ENCODE measurements at places on chromosomes 11 and 22.
A peak's percentile ranks its signal among the peaks of the same experiment; 100 is the strongest.

- no peak for DNase-seq
Observed at GRCh38 chr11:116115801-116116200, 611.6 kb upstream of the CADM1 start.

DNA sequence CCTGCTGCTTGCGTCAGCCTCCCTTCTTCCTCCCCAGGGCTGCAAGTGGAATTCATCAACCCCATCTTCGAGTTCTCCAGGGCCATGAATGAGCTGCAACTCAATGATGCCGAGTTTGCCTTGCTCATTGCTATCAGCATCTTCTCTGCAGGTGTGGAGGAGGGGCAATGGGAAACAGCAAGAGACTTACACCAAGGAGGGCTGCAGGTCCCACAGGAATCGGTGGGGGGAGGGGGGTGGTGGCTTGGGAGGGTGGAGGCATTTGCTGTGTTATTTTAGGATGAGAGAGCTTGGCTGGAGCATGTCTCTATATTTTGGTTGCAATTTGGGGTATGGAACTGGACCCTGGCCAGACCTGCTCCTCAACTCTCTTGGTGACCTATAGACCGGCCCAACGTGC, 2.1 kb upstream of the MADD start:
- DNase-seq, result no peak

DNA sequence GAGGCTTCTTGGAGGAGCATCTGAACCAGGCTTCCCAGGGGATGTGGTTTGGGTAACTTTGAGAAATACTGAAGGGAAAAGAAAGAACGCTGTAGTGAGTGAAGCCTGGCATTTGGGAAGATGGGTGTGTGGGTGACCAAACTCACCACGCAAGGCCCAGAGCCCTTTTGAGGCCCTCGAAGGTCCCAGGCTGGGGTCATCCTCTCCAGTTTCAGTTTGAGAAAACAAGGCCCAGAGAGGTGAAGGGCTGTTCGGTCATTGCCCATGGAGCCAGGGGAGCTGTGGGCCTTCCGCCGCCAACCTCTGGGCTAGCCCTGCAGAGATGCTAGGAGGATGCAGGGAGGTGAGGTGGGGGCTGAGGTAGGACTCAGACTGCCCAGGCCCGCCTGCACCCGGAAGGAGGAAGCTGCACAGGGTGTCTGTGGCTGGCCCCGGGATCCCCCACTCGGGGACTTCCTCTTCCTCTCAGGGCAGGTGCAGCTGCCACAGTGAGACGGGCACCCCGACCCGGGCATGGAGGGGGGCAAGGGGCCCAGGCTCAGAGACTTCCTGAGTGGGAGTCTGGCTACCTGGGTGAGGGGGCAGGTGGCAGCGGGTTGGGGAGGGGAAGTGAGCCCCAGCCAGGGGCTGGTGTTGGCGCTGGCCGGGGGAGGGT, at the start of gene CCDC88B:
Gene CCDC88B, plus strand, starts transcription at position 451 of the 655 bp plus-strand sequence. Its CDS starts 63 bp downstream, at position 514.
- peak; percentile 70 for DNase-seq

GRCh38 chr11:127345819-127346459, 345.4 kb upstream of the KIRREL3 start:
- no peak for DNase-seq

GRCh38 chr11:59292611-59293010, 66.1 kb upstream of the OR5AN1 start:
- DNase-seq, result no peak

DNA sequence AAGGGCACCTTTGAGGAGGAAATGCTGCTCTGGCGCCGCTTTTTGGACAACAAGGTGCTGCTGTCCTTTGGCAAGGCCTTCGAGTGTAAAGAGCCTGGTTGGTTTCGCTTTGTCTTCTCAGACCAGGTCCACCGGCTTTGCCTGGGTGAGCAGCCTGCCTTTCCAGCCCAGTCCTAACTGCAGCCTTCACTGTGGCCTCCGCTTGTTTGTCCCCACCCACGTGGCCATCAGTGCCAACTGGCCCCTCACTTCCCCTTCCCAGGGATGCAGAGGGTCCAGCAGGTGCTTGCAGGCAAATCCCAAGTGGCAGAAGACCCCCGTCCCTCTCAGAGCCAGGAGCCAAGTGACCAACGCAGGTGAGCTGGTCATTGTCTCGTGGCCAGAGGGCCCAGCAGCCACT, 12.0 kb upstream of the EXT2 start:
- DNase-seq, result no peak

- DNase-seq, result no peak
Observed at GRCh38 chr11:34243600-34244464, 114.0 kb downstream of the ABTB2 start.

- no peak for DNase-seq
Observed at GRCh38 chr11:76850130-76850529, 10.6 kb upstream of the ACER3 start.

GRCh38 chr11:36657610-36658267, 59.7 kb upstream of the RAG2 start:
- DNase-seq, result no peak

DNA sequence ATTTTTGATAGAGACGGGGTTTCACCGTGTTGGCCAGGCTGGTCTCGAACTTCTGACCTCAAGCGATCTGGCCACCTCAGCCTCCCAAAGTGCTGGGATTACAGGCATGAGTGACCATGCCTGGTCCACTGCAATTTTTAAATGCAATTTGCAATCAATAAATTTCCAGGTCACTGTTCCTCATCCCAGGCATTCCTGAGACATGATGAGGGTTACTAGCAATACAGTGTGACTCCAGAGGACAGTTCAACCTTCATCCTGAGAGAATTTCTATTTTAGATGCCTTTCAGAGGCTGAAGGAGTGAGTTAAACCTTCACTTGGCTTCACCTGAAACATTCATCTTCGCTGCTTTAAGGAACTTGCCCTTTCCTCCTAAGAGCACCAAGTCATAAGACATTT, 9.7 kb upstream of the UBASH3B start:
- DNase-seq, result no peak

- no peak for DNase-seq
Observed at GRCh38 chr11:129223701-129224149, 31.6 kb upstream of the ARHGAP32 start.

DNA sequence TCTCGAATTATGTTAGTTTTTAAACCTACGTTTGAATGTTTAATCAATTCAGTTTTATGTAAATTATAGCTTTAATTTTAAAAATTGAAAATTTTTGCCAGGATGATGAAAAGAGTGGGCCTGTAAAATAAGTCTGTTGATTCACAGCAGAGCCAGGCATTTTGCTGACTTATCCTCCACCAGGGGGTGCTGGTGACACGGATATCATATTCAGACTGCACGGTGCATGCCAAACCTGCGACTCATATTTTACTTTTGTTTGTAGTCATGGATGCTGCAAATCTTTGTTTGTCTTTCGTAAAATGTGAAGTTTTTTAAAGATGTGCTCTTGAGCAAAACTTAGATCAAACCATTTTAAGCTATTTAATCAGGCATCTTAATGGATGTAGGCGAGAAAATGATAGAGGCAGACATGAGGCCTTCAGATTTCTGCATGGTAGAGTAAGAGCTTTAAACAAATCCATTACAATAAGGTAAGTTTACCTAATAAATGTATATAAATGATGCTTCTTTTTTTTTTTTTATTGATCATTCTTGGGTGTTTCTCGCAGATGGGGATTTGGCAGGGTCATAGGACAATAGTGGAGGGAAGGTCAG, 3.6 kb upstream of the OR8B3 start:
- peak; percentile 2 for DNase-seq

DNA sequence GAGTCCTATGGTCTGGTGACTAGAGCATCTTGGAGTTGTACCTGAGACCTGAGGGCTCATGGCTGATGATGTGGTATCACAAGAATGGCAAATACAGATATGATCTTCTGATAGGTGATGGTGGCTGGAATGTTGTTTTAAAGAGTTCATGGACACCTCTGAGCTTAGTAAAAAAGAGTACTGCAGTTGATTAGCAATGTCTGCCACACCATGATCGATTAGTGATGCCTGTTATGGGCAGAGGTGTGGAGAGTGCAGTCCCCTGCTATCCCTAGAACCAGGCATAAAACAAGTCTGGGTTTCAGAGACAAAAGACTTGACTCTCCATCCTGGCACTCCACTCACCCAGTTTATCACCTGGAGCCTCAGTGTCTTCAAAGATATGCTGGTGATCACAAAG, 1.4 kb upstream of the BATF2 start:
- no peak for DNase-seq

DNA sequence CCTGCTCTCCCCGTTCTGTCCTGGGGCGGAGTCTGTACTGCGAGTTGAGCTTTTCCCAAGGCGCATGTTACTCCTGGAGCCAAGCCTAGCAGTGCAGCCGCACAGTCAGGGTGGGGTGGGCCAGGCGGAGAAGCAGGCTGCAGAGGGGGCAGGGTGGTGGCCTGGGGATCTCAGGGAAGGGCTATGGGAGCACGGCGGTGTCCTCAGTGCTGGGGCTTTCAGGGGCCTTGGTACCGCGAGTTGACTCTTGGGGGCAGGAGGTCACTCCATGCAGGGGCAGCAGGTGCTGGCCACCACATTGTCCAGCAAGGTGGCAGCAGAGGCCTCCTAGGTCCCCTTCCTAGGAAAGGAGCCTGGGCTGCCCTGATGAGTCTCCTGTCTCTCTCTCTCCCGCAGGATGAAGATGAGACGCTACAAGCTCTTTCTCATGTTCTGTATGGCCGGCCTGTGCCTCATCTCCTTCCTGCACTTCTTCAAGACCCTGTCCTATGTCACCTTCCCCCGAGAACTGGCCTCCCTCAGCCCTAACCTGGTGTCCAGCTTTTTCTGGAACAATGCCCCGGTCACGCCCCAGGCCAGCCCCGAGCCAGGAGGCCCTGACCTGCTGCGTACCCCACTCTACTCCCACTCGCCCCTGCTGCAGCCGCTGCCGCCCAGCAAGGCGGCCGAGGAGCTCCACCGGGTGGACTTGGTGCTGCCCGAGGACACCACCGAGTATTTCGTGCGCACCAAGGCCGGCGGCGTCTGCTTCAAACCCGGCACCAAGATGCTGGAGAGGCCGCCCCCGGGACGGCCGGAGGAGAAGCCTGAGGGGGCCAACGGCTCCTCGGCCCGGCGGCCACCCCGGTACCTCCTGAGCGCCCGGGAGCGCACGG, 14.9 kb upstream of the MIEF1 start:
- no peak for DNase-seq

GRCh38 chr22:19398206-19398605, 33.3 kb downstream of the HIRA start:
- no peak for DNase-seq

DNA sequence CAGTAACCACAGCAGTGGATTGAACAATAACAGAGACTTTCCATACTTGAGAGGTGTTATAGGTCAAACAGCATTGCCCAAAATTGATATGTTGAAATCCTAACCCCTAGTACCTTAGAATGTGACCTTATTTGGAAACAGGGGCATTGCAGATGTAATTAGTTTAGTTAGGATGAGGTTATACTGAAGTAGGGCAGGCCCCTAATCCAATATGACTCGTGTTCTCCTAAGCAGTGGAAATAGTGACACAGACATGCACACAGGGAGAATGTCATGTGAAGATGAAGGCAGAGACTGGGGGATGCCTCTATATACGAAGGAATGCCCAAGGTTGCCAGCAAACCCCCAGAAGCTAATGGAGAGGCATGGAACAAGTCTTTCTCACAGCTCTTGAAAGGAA, 270.5 kb downstream of the TENM4 start:
- DNase-seq, result no peak

GRCh38 chr11:97860237-97860636, 1160.5 kb upstream of the CNTN5 start:
- no peak for DNase-seq

- DNase-seq, result no peak
Observed at GRCh38 chr22:22403306-22403705, 105.2 kb downstream of the ZNF280B start.

GRCh38 chr11:107858217-107859070, at the start of gene SLC35F2:
Gene SLC35F2, minus strand, starts transcription at chr11:107858787. Its CDS starts 20 bp downstream, at chr11:107858767.
- DNase-seq, result peak; percentile 37

DNA sequence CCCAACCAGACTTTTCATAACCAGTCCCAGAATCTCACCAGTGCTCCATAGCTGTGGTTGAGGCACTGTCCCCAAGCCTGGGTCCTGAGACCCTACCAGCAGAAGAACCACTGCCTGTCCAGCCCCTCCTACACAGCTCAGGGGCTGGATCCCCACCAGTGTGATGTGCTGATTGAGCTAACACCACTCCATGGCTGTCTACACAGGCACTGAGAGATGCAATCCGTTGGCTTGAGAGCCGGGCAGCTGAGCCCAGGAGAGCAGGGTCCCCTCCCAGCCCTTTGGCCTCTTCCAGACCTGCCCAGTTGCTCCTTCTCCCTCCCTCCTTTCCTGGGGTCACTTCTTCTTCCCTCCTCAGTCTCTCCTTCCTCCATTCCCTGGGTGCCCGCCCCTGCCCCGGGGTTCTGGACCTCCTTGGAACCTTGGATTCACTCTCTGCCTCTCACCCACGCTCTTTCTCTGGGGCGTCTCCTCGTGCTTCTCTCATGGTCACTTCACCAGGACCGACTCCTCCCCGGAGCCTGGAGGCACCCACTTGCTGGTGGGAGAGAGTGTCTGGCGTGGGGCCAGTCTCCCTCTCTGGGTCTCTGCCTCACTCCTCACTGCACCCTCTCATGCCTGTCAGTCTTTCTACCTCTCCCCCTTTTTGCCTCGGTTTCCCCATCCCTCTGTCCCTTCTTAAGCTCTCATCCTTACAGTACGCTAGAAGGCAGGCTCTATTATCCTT, 706 bp upstream of the SCYL1 start:
- no peak for DNase-seq

GRCh38 chr11:77154381-77155081, 26.5 kb downstream of the MYO7A start:
- DNase-seq, result no peak

GRCh38 chr22:46695346-46696228, 42.5 kb downstream of the CERK start:
- DNase-seq, result no peak

GRCh38 chr22:44448271-44448830, 49.7 kb downstream of the RTL6 start:
- DNase-seq, result no peak

DNA sequence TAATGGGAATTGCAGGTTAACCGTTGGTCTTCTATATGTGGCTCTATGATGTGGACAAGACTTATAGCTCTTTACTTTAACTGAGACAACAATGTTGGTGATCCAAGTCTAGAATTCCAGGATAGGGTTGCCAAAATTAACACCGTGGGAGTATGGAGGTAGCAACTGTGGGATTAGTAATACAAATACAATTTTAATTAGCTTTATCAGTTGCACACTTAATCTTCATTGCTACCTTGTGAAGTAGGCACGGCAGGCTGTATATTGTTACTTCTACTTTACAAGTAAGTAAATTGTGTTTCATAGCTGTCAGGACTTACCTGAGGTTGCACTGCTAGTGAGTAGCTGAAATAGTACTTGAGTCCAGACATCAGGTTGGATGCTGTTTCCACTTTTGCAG, 21.0 kb downstream of the MTMR3 start:
- DNase-seq, result no peak

- DNase-seq, result no peak
Observed at GRCh38 chr11:7421136-7421535, 64.2 kb upstream of the OLFML1 start.
